ENCODE measurements at places on chromosomes 12 and 14.

DNA sequence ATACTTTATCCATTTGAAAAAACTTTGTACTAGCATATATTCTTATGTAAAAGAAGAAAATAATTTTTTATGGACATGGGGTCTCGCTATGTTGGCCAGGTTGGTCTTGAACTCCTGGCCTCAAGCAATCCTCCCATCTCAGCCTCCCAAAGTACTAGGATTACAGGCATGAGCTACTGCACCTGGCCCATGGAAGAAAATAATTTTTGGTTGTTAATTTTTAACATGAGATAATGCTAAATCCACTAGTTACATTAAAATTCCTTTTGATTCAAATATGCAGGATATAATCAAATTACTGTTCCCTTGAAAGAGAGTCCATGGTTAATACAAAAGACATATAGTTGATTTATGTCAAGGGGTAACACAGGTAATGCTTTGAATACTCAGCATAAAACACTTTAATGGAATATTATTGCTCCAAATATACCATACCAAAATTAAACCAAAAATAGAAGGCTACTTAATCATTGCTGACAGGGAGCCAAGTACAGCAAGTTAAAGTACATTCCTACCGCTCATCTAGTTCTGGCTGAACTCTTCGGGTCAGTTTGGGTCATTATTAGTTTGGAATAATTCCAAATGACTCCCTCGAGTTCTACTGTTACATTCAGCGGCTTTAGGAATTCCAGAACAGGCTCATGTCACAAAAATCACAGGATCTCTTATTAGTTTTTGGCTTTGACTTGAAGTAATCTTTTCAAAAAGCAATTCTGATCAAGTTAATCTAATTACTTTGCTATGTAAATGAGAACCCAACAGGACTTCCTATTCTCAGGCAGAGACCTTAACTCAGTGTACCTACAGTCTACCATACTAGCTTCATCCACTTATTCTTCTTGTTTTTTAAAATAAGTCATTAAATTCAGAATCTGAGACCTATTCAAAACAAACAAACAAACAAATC, 6.1 kb downstream of the SOS2 start:
- DNase-seq: no peak

GRCh38 chr12:53938326-53939140, at the start of gene HOXC13:
Gene HOXC13 (plus strand): TSS chr12:53938831. CDS start chr12:53938907, 76 bp downstream.
- DNase-seq: no peak

DNA sequence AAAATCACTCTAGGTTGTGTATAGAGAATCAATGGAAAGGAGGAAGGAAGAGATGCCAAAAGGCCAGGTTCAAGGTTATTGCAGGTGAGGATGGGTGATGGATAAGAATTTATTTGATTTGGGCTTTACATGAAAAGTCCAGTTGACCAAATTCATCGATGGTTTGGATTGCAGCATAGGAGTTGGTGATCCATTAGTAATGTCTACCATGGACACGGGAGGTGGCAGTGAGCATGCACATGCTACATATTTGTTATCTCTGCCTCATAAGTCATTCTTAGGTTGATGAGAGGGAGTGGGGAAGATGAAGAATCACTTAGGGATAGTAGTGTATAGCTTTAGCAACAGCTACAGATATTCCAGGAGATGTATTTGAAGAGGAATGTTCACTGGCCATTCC, 211.4 kb downstream of the PHETA1 start:
- no peak for DNase-seq

DNA sequence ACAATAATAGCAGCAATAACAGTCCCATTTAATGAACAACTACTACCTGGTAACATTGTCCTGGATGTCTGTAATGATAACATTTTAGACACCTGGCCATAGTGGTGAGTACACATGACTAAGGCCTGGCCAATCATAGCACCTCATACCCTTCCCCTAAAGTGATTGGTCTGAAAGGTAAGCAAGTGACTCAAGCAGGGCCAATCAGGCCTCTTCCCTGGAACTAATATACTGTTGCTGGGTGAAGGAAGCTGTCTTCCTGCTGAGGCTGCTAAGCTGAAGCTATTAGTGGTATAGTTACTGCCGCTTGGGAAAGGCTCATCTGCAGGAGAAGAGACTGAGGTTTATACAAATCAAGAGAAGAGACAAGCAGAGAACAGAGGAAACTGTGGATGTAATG, 18.7 kb upstream of the NOS1 start:
- DNase-seq: no peak

DNA sequence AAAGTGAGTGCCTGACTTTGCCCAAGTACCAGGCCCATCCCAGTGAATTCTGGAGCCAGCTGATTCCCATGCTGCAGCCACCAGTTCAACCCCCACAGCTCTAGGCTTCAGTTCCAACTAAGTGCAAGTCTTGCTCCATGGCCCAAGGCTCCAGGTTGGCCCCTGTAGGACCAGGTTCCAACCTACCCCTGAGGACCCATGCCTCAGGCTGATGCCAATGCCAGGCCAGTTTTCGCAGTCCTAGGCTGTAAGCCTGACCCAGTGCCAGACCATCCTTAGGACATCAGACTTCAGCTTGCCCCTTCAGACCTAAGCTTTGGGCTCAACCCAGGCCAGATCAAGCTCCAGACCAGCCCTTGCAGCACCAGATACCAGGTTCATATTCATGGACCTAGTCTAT, 352.6 kb downstream of the FSCB start:
- no peak for DNase-seq

GRCh38 chr14:30053103-30053502, 125.5 kb upstream of the PRKD1 start:
- DNase-seq: no peak

DNA sequence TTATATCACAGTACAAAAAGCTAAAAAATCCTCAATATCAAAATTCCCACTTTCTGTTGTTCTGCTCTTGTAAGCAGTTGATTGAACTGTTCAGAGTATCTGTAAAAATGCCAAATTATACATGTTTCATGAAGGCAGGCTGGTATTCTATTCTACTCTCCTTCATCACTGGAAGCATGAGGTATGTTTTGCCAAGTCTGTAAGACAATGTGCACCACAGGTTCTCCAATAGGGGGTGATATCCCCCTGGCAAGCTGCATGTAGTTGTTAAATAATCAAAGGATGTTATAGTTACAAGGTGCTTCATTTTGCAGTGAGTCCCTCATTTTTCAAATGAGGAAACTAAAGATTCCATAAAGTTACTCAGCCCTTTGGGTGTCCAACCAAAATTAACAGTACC, 15.1 kb upstream of the NEK9 start:
- DNase-seq: peak; percentile 53

GRCh38 chr14:59827401-59827800, 43.2 kb downstream of the RTN1 start:
- no peak for DNase-seq

- DNase-seq: no peak
These were observed 34.3 kb upstream of the TXNRD1 start for GRCh38 chr12:104181313-104181712.
